CD4-positive, alpha-beta T cell treated with Interleukin-15 for 1 hour (primary cell): ENCODE measurements at places on chromosomes 4 and X.
A peak's percentile ranks its signal among the peaks of the same experiment; 100 is the strongest.

DNA sequence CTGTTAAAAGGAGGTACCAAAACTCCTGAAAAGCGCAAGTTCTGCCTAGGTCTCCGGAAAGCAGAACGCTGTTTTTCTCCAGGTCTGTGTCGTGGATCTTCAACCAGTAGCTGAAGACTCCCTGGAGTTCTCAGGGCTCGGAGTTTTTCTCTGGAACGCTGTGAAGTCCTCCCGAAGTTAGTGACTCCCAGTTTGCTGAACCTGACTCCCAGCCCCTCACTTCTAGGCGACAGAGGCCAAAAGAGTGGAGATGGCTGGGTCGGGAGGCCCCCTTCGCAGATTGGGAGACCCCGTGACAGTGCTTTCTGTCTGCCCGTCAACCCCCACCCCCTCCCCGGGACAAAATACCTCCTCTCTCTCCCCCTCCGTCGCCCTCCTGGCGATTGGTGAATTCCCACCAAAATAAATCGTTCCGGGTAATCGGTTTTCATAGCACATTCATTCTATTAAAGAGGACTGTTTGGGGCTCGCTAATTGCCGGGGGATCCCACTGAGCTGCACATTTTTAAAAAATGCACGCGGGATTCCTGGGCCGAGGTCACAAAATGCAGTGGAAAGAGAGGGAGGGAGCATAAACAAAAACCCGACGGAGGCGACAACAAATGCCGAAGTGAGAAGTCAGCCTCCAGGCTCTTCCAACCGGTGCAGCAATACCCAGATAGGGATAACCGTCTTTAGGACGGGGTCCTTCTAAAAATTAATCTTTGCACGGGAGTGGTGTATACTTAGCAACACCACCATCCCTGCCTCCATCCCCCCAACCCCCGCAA, 4.0 kb upstream of the MSX1 start:
- DNase-seq: no peak

GRCh38 chrX:81876437-81876836, 674.5 kb downstream of the SH3BGRL start:
- DNase-seq: no peak

DNA sequence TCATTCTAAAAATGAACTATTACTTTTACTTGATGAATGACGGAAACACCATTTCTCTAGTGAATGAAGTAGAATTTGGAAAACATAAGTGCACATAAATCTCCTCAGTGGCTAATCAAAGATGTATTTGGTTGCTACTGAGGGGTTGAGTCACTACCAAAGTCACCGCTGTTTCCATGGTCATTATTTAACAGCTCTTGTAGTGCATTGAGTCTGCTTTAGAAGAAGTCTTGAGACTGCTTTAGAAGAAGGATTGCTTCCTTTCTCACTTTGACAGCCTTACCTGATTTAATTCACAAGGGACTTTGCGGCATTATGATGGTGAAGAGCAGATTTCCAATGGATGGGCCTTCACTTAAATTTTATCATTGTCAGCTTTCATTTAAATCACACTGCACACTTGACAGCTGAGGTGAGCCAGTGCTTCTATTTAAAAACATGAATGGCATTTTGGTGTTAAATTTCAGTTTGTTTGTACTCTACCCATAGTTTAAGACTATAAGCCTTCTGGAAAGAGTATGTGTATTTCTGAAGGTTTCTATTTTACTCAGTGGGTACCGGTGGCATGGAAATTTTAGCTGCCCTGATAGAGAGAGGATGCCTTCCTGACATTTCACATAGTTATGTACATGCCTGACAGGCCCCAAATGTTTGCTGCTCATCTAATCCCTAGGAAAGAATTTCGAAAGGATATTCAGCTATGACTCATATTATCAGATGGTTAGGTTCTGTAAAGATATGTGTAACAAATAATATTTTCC, 9.5 kb downstream of the ASB5 start:
- no peak for DNase-seq

DNA sequence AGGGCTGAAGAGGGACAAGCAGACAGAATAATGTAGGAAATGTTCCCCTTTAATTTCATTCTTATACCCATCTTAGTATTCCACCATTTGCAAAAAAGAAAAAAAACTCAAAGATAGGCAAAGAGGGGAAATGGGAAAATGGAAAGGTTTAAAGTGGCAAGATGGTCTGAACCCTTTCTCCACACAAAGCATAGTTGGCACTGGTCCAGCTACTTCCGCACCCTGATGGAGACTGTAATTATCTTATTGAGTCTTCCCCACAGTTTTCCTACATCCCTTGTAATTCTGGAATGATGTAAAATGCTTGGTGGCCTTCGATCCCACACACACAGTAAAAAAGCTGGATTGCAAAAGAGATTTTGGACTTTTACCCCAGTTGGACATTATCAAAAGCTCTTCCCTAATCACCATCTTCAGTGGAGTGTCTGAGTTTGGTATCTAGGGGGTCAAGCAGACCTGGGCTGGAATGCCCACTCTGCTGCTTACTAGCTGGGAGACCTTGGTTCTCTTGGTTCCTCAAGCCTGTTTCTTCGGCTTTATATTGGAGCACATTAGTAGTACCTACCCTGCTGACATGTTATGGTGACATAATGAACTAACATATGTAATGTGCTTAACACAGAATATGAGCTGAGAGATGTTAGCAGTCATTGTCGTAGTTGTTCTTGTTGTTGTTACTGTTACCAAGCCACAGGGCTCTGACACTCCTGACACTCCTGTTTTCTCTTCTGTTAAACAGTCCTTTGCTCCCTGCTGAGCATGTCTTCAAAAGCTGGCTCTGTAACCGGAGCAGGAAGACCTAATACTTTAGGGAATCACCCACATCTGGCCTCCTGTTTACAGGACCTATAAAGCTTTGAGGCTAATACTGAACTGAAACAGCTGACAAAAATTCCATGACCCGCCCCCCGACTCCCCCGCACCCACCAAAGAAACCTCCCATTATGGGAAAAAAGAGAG, 4.7 kb downstream of the SRPX2 start:
- no peak for DNase-seq

GRCh38 chrX:16457239-16457638, 192.7 kb upstream of the S100G start:
- DNase-seq: no peak

DNA sequence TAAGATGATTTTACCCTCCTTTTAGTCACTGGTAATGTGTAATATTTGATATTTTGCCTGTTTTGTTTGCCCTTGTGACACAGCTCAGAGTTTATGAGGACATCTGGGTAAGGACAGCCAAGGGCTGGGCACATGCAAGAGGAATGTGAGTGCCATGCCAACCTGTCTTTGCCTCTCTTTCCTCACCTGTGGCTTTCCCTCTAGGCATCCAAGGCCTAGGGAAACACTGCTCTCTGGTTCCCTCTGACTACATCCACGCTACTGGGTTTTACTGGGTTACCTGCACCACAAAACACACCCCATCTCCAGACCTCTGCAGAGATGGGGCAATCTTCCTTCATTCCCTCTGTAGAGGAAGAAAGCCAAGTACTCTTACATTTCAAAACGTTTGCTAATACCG, 7.7 kb downstream of the HPGDS start:
- DNase-seq: no peak

DNA sequence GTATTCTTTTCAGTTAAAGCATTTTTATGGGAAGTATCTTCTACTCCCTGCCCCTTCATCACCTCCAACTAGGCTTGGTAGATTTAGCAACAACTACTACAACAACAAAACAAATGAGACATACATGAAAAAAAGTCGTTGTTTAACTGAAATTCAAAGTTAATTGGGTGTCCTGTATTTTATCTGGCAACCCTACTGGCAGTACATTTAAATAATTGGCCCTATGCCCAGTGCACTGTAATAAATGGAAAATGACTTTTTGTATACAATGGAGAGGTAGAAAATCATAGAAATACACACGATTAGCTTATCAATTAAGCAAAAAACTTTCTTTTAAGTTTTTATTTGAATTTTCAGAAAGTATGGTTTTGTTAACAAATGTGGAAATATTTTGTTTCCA, 21.4 kb upstream of the CLGN start:
- DNase-seq: no peak

DNA sequence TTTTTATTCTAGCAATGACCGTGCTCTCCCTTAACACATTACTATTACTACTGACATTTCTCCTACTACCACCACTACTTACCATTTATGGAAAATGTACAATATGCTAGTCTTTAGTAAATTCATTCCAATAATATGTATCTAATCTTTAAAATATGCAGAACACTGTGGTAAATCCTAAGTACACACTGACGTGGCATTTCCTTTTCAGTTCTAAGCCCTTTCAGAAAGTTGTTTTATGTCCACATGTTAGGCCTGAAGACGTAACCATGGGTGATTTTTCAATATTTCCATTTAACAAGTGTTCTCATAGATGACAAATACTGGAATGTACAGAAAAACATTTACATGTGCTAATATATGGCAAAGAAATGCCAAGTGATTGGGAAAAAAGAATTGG, 268.6 kb upstream of the SLIT2 start:
- DNase-seq: no peak

- no peak for DNase-seq
Observed at GRCh38 chr4:72779241-72779640, 210.2 kb upstream of the ADAMTS3 start.

- no peak for DNase-seq
Observed at GRCh38 chr4:74062953-74063352, 24.5 kb upstream of the CXCL3 start.

GRCh38 chr4:106273831-106274230, 42.2 kb downstream of the TBCK start:
- no peak for DNase-seq

DNA sequence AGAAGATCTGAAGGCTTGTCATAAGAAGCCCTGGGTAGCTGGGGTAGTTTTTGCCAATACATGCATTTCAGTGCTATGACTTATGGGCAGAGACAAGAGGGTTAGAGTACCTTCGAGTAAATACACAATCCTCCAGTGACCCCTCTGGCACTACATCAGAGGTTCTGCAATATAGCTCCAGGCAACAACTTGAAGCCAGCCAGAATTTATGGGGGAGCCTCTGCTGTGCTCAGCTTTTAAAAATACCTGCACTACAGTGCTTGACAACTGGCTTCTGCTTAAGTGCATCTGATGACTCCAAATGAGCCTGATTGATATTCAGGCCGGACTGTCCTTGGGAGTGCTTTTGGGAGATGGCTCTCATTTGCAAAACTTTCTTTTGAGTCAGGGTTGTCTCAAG, 44.9 kb upstream of the SMAD1 start:
- DNase-seq: no peak

DNA sequence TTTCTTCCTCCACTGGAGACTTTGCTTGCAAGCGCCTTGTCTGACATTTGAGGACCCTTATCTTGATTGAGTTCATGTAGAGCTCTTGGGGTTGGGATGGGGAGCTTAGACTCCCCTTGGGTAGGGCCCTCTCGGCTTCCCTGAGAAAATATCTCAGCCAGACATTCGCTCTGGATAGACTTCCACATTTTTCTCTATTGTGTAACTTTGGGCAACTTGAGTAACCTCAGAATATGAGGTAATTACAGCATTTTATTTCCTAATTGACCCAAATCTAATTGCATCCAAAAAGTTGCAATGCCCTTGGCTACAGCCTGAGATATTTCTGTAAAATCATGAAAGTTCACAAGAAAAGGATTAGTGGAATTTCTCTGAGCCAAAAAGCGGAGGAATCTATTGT, 102.8 kb upstream of the MXRA5 start:
- no peak for DNase-seq

GRCh38 chrX:39158801-39159657, 357.8 kb downstream of the MID1IP1 start:
- DNase-seq: peak; percentile 43

DNA sequence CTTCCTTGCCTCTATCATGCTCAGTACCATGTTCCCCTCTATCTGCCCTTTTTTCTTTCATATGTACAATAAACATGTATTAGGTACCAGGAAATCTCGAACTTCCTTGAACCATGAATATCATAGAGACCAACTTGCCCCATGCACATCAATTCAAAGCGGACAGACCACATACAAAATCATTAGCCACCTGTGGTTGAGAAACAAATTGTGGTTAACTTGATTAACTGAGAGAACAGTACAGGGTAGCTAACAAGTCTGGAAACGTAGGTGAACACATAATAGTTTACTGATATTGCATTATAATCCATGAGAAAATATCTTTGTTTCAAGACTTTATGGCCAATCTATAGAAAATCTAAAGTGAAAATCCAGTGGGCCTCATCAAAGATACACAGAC, 8.2 kb downstream of the CASP3 start:
- DNase-seq: no peak

GRCh38 chrX:16903274-16904022, 33.3 kb upstream of the RBBP7 start:
- no peak for DNase-seq

DNA sequence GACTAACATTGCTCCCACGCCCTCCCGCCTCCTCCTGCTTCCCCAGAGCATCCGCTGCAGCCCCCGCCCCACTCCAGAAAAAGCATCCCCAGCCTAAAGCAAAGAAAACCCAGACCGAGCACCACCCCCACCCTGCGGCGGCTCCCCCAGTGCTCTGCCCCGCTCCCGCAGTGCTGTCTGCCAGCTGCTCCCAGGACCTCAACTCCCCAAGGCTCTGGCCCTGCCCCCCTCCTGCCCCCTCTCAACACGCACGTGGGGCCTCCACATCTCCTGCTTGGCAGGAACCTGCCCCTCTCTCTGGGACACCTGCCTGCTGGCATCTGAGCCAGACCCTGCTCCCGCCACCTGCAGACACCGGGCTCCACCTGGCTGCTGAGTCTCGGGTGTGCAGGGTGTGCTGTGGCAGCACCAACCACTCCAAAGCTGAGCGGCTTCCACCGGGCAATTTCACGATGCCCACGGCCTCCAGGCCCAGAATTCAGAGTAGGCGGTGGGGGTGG, 79.4 kb downstream of the FAM53A start:
- DNase-seq: peak; percentile 63

- no peak for DNase-seq
Observed at GRCh38 chr4:81431971-81432370, 39.7 kb downstream of the RASGEF1B start.

GRCh38 chrX:107935200-107935599, 47.0 kb downstream of the TEX13B start:
- DNase-seq: no peak

DNA sequence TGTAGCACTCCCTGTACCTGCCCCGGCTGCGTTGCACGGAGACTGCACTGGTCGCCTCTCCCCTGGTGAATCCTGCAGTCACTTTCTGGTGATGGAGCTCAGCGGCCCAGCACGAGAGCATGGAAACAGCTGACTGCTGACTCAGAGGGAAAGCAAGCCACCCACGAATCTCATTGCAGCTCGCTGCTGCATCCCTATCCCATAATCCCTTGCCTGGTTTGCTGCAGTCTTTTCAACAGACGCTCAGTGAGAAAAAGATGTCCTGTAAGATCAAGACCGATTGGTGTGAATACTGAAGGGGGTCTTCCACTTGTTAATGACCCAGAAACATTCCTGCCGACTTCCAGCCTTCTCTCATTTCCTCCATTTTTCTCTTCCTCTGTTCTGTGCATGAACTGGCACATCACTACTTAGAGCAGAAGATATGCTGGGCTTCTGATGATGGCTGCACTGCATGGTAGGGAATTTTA, 52.9 kb downstream of the TRIM2 start:
- DNase-seq: no peak
